ENCODE measurements at places on chromosomes 1 and 21.
A peak's percentile ranks its signal among the peaks of the same experiment; 100 is the strongest.

DNA sequence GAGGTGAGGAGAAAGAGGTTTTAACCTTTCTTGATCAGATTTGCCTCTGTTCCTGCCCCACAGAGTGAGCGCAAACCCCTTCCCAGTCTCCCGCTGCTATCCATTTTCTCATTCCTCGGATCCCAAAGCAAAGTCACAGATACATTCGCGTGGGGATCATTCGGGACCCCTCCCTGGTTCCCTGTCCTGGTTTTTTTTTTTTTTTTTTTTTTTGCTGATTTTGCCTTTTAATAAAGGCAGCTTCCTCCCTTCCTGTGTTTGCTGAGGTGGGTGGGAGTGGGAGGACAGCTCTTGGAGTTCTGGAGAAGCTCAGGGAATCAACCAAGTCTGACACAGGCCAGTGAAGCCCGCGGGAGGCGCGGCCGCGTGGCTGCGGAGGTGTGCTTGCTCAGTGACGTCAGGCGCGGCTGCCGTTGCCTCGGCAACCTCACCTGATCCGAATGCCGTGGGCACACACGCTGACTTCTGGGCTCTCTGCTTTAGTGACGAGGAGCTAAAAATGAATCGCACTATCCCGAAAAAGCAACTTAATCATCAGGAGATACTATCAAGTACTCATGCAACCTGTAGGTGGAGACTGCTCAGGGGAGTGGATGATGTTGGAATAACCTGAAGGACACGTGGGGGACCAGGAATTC is 106.4 kb downstream of the TBX19 start:
- no peak for DNase-seq

DNA sequence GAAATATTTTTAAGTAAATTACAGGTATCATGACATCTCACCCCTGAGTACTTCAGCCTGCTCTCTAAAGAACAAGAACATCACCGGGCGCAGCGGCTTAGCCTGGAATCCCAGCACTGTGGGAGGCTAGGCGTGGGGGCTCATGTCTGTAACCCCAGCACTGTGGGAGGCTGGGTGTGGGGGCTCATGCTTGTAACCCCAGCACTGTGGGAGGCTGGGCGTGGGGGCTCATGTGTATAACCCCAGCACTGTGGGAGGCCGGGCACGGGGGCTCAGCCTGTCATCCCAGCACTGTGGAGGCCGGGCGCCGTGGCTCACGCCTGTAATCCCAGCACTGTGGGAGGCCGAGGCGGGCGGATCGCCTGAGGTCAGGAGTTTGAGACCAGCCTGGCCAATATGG is 7.7 kb upstream of the CDK11B start:
- no peak for DNase-seq

DNA sequence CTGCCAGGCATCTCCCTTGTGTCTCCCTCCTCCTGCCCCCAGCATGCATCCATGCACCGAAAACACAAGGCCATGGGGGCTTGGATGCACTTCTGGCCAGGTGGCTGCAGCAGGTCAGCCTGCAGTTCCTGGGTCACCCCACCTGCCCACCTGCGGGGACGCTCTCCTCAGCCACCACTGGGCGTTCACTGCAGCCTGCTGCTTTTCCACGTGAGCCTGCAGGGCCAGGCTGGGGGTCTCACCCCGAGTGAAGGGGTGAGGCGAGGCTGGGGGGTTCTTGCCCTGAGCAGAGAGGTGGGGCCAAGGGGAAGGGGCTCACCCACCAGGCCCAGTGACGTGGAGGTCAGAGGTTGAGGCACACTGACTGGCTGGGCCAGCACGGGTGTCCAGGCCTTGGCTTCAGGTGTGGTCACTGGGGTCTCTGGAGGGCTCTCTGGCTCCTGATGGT is 64.6 kb downstream of the WNT9A start:
- DNase-seq, result no peak

GRCh38 chr1:1928231-1929101 is 9.4 kb upstream of the TMEM52 start:
- no peak for DNase-seq

- no peak for DNase-seq
These were observed 13.5 kb downstream of the RCC2 start for GRCh38 chr1:17425806-17426600.

DNA sequence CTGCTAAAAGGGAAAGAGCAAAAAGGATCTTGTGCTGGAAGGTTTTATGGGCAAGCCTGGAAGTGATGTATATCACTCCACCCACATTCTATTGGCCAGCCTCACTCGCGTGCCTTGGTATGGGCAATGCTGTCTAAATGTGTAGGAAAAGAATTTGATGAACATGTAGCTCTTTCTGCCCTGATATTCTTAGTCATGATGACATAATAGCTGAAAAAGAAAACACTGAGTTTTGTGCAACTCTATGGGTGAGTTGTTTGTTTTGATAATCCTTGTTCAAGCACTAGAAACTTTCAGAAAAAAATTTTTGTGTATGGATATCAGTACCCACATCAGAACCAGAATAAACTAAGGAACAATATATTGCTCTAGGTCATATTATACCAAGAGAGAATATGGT is 231.5 kb upstream of the ST6GALNAC5 start:
- no peak for DNase-seq

GRCh38 chr1:156012051-156012817 is 8.5 kb downstream of the SSR2 start:
- no peak for DNase-seq

- no peak for DNase-seq
These were observed 10.2 kb downstream of the SMAP2 start for GRCh38 chr1:40383488-40384412.

DNA sequence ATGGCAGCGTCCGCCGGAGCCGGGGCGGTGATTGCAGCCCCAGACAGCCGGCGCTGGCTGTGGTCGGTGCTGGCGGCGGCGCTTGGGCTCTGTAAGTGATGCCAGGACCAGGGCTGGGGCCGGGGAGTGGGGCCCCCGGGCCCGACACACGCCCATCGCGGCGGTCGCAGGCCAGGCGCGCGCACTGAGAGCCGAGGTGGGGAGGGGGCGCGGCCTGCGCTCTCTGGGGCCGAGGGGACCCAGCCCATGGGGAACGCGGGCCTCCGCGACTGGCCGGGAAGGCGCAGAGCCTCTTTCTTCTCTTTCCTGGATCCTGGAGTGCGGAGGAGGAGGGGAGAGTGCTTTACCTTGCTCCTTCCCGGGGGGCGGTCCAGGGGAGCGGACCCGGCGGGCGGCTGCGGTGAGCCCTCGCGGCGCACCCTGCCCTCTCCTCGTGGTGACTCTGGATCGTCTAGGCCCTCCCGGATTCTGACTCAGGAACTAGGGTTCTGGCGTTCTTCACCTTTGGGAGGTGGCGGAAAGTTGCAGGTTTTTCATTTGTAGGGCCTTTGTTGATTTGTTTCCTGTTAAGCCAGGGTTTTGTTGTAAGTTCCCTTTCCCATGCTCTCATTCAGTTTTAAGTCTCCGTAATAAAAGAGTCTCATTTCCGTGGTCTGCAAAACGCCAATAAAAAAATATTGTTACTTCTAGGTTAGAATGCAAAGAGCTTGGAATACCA is 529 bp downstream of the MPZL1 start:
- no peak for DNase-seq

DNA sequence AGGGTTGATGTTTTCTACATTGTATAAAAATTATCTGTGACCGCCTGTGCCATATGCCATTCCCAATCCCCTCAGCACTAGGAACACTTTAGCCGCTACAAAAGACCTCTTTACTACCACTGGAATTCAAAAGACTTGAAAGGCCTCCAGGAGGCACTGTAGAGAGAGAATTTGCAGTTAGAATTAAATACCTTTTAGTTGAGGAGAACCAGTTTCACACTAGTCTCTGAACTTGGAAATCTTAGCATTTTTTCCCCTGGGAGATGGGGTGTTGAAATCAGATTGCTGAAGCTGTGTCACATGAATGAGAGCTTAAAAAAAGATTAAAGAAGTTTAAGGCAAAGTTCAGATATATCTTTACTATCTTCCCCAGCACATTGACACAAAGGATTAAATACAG is 291.0 kb downstream of the ADGRL2 start:
- DNase-seq, result no peak

DNA sequence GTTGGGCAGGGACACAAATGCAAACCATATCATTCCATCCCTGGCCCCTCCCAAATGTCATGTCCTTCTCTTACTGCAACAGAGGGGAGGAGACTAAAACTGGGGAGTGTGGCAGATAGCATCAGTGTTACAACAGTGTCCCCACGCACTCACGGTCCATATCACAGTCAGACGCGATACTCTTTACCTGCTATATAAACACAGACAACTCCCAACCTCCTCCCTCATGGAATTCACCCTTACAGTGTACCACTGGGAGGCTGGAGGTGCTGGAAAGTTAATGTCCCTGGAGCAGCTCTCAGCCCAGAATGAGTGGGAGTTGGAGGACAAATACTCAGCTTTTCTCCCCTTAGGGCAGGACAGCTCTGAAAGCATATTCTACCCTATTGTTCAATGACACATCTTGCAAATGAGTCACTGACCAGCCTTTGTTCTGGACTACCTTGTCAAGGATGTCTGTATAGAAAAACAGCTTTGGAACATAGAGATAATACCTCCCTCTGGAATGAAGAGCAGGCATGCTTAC is 445.9 kb downstream of the SETD4 start:
- peak; percentile 32 for DNase-seq

DNA sequence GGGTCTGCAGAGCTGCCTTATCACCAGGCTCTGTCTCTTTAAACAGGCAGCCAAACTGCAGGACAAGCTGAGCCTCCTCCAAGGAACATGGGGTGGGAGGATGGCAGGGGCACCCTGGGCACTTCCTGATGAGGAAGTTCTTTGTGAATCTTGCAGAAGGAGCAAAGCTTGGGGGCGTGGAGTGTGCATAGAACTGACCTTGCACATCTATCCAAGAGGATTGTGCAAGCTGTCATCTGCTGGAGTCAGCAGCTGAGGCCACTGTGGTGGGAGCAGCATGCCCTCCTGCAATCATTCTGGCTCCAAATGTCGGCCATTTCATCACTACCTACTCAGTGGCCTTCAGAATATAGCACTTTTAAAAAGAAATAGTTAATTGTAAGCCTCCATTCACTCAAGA is 182.2 kb downstream of the AJAP1 start:
- peak; percentile 5 for DNase-seq

DNA sequence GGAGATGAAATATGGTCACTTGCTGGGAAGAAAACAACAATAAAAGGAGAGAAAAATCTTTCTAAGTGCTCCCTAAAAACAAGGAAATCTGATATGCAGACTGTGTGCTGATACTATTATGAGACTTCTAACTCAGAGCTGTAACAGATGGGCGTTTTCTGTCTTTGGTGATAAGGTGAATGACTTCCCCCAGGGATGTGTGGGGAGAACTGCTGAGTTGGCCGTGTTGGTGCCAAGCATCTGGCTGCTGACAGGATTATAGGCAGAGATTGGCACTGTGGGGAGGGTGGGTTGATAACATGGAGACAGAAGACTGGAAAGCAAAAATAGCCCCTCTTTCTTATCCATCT is 438.5 kb upstream of the PLXNA2 start:
- DNase-seq, result no peak

- DNase-seq, result no peak
These were observed 54.1 kb upstream of the ID3 start for GRCh38 chr1:23613191-23614031.

DNA sequence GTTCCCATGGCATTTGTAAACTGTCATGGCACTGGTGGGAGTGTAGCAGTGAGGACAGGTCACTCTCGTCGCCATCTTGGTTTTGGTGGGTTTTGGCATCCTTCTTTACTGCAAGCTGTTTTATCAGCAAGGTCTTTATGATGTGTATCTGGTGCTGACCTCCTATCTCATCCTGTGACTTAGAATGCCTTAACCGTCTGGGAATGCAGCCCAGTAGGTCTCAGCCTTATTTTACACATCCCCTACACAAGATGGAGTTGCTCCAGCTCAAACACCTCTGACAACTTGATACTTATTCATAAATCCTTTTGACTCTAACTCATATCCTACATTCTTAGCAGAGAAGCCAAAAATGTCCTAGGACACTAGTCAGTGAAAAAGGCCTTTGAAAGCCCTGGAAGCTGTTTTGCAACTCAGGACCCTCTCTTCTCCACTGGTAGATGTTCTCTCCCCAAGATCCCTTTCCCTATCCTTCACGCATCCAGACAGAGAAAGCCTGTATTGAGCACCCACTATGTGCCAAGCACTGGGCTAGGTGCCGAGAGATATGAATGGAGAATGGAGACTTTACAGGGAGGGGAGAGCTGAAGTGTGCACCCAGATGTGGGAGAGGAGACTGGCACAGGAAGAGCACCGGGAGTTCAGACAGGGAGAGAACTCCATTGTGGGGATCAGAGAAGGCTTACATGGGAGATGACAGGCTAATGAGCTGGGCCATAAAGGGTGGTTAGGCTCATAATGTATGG is 6.7 kb upstream of the CSRP1 start:
- no peak for DNase-seq

GRCh38 chr1:85153149-85153891 is 47.5 kb downstream of the SYDE2 start:
- DNase-seq, result no peak

DNA sequence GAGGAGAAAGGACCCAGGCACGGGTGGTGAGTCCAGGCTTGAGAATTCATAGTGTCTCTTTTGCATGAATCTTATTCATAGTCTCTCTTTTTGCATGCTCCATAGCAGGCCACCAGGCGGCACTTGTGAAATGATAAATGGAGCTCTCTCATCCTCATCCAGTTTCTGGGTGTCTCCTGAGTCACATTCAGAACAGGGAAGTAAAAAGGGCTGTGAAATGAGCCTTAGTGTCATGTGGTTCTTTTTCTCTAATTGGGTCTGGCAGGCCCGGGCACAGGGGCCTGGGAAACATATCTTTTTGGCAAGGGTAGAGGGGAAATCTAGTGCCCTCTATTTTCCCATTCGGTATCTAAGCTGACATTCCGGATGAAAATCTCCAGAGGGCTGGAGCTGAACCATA is 19.1 kb upstream of the NCF2 start:
- no peak for DNase-seq

- DNase-seq, result no peak
These were observed 49.2 kb upstream of the TEKT2 start for GRCh38 chr1:36034692-36035091.

GRCh38 chr1:114485286-114485685 is 25.7 kb downstream of the TRIM33 start:
- DNase-seq, result no peak

DNA sequence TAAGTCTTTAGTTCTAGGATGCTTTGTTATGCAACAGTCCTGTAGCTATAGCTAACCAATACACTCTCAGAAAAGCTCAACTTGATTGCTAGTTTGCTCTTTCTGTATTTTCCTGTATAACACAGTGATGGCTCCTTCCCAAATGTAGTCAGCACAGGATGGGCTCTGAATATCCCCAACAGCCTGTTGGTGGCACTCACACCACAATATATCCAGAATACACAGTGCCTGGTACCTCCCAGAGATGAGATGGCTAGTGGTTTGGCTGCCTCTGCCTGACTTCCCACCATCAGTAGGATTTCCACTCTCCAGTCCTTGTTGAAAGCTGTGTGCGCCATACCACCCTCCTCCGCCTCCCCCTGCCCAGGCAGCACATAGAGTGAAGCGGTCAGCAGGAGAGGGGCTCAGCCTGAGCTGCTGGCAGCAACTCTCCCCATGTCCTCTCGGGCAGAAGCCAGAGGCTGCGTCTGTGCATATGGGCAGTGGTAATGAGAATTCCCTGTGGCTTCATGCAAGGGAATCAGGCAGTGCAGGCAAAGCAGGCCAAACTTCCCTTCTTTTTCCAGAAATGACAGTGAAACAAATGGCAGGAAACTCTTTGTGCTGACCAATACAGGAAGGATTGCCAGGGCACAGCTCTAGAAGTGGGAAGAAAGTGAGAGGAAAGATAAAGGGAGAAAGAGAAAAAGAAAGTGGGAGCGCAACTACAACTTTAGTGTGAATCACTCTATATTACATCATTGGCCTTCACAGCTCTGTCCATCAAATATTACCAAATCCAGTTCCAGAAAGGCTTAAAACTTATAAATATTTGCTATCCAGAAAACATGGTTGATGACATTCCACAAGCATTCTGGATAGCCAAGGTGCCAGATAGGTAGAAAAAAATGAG is 49.7 kb downstream of the LMX1A start:
- no peak for DNase-seq
